GM03348 (cell line): ENCODE measurements at places on chromosomes 5 and 9.

GRCh38 chr5:123220621-123221146 is 131.6 kb downstream of the PRDM6 start:
- DNase-seq = no peak

GRCh38 chr5:88544671-88545070 is 276.0 kb upstream of the TMEM161B start:
- no peak for DNase-seq

DNA sequence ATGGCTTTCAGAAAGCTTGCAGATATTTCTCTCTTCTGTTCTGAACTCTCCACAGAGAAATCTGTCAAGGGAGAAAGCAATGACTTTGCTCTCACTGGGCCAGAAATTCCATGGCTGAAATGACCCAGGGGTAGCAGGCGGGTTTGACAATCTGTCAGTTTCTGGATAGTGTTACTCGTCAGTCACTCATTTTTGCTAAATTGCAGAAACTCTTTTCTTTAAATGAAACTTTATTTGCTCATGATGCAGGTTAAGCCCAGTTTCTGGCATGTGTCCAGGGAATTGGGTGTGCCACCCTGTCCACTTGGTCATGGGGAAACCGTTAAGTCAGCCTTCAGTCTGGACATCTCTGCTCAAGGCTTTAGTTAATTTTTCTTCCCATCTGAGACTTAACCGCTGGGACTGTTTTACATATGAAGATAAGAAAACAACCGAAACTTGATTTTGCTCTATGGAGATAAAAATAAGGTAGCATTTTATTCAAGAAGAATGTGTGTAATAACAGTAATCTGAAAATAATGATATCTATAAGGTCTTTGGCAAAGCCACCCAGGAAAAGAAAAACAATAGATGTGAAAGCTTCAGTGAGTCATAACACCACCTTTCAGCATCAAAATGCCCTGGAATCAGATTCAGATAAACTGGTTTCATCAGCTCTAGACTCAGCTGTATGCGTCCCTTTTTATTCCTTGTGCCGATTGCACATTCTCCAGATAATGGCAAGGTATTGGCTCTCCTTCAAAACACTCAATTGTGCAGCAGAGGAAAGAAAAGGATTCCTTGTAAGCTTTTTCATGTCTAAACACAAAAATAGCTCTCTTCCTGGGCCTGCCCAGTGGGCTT is 308.3 kb downstream of the ZSWIM6 start:
- DNase-seq = no peak

DNA sequence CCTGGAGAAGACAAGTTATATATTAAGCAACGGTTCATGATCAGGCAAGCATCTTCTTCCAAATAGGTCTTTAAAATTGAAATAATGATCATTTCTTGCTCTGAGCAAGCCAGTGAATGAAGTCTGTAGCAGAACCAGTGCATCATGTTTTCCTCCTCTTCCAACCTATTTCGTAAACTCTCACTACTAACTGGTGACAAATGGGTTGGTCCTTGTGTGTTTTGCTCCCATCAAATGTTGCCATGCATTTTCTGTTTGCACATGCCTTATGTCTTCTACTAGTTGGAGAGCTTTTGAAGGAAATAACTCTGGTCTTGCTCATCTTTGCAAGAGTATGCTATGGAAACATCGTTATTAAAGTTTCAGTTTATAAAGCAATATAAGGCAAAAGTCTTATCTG is 37.2 kb upstream of the SPDL1 start:
- no peak for DNase-seq

- DNase-seq = no peak
Observed at GRCh38 chr5:139474890-139475791, 4.3 kb downstream of the SMIM33 start.

DNA sequence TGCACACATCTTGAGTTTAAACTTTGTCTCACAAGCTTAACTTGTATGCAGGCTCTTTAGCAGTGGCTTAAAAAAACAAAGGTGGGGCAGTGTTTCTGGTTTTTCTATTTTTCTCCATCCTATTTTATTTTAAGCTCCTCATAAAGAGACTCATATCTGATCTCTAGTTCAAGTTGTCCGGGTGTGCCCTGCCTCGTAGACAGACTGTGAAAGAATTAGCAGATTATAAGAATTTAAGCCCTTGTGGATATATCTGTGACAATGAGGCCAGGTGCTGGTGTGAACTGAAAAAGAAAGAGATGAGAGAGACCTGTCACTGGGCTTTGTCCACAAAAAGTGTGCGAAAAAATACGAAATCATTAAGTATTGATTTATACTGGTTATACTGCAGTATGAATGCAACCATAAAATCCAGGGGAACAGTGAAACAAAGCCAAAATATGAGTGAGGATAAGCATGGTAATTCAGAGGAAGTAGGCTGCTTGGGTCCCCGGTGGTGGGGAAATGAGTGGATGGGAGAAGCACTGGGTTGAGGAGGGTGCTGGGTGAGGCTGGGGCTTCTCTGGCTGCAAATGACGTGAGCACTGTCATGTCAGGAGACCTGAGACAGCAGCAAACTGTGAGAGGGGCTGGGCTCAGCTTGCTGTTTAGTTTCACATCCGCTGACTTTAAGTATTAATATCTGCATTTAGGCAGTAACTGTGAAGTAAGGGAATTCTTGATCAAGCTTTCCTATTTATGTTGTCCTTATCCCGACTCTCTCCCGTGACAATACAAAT is 179.7 kb upstream of the ANKRD55 start:
- no peak for DNase-seq

DNA sequence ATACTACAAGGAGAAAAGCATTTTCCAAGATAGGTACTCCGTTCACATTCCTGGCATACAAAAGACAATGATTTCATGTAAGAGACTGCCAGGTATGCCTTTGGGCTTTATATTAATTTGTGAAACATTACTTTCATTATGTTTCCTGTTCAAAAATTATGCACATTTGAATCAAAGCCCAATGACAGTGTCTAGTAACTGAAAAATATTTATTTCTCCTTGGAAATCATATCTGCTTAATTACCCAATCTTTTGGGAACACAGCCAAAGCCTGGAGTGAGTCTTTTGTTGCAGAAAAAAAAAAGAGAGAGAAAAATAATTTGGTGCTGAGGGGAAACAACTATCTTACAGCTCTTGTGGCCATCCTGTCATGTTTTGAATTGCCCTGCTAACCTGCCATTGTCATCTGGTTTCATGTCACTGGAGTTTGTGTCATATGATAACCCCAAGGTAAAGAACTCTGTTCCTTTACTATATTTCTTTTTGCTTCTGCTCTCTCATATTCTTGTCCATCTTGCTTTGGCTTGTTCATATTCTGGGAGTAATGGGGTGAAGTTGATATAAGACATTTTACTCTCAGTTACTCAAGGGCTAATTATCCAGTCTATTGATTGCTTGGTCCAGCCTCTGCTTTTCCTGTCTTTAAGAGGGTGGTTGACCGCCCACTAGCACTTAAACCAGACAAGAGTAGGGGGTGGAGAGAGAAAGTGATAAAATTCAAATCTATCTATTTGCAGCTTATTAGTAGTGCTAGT is 238.3 kb upstream of the NUDT12 start:
- DNase-seq = peak; percentile 28

DNA sequence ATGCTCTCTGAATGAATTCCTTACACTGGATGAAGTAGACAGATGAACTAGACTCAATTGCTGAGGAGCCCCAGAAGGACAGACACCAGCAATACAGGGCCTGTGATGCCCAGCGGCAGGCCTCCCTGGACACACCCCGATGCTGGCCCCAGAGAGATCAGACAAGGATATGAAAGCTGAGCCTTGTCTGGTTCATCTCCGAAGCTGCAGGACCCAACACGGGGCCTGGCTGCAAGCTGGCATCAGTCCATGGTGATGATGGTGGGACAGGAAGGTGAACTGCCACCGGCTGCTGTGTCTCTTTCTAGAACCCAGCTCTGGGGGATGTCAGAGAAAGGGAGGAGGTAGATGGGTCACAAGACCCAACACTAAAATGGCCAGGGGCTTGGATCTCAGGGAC is 104.0 kb upstream of the LMX1B start:
- DNase-seq = no peak

- DNase-seq = no peak
Observed at GRCh38 chr9:15961217-15961616, 408.4 kb downstream of the CCDC171 start.

- DNase-seq = no peak
Observed at GRCh38 chr9:116795821-116796220, 108.7 kb downstream of the TRIM32 start.

GRCh38 chr9:95991326-95991725 is 115.8 kb downstream of the ERCC6L2 start:
- DNase-seq = no peak

DNA sequence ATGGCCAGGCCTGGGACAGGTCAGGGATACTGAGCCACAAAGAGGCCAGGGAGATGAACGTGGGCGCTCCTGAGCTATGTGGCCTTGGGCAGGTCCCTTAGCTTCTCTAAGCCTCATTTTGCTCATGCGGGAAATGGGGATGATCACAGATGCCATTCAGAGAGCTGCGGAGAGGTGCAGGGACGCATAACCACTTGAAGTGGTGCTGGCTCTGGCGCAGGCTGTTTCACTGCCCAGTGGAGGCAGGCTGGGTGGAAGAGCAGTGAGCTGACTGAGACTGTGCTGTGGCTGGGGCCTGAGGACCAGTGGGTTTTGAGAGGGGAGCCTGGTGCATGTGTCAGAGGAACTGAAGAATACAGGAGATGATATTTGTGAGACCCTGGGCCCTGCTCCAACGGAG is 18.4 kb downstream of the CXXC5 start:
- DNase-seq = no peak

DNA sequence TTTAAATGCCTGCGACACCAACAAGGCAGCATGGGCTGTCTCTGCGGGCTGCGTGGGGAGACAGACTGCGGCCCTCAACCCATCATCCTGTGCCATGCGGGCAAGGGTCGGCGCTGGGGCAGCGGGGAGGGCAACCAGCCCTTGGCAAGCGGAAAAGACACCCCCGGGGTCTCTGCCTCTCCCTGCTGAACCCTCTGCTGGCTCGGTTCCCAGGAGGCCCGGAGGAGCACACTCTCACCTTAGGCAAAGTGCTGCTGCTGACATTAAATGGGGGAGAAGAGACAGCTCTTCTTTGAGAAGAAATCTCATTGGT is 129.6 kb upstream of the PPP1R26 start:
- DNase-seq = no peak

GRCh38 chr9:33346564-33346963 is 55.8 kb downstream of the AQP7 start:
- DNase-seq = peak; percentile 53

- DNase-seq = no peak
Observed at GRCh38 chr5:59843511-59844213, 49.9 kb downstream of the PDE4D start.

- DNase-seq = no peak
Observed at GRCh38 chr5:169421677-169422076, 120.7 kb upstream of the SLIT3 start.

DNA sequence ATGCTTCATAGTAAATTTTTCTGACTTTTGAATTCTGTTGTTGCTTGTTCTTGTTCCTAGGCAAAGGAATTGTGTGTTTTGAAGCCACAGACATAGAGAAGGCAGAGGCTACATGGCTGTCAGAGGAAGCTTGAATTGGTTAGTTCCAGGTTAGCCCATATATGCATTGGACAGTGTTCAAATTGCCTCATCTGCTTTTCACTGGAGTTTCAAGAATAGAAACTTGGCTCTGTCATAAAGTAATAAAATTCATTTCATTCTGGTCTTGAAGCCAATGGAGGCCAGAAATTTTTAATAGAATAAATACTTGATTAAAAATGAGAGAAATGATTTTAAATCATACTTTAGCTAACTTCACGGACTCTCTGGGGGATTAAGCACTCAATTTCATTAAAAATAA is 178.0 kb downstream of the YIPF5 start:
- DNase-seq = no peak

GRCh38 chr5:133344266-133344665 is 268.1 kb downstream of the FSTL4 start:
- no peak for DNase-seq

DNA sequence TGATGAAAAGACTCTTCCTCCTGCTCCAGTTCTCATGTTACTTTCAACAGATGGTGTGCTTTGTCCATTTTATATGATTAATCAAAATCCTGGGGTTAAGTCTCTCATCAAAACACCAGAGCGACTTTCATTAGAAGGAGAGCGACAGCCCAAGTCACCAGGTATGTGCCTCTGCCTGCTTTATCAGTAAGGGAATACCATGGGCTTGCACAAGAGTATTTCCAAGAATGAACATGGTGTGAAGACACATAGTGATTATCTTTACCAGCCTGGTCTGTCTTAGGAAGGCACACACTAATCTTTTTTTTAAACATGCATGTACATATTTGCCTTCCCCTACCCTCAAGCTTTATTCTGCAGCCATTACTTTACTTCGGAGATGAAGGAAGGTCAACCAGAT is 15.2 kb downstream of the NUP214 start:
- no peak for DNase-seq

GRCh38 chr5:141051521-141051866 is 320 bp downstream of the PCDHB1 start:
- no peak for DNase-seq

GRCh38 chr5:121138495-121138907 is 674.4 kb downstream of the PRR16 start:
- DNase-seq = no peak

GRCh38 chr5:165871291-165871690 is 2365.9 kb downstream of the MAT2B start:
- no peak for DNase-seq

- no peak for DNase-seq
Observed at GRCh38 chr5:123340928-123341327, 82.3 kb downstream of the CEP120 start.

GRCh38 chr5:66406761-66407336 is 189.3 kb upstream of the MAST4 start:
- no peak for DNase-seq

GRCh38 chr5:173795601-173796000 is 92.5 kb upstream of the CPEB4 start:
- DNase-seq = no peak

- DNase-seq = no peak
Observed at GRCh38 chr9:124239249-124240073, 18.3 kb upstream of the NEK6 start.

DNA sequence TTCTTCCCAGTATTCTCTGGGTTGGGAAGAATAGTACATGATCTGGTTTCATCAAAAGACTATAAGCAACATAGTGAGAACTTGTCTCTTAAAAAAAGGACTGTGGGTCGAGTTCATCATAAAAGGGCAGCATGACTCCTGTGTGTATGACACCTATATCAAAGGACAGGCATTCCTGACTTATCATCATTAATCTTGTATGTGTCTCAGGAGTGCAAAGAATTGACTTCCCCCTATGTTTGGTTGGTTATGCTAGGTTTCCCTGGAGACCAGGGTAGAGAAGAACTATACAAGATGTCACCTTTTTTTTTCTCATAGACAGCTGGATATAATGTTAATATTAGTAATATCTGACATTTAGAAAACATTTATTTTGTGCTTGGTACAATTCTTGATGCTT is 173.1 kb upstream of the ANKRD55 start:
- no peak for DNase-seq

GRCh38 chr9:15206903-15207696 is 99.9 kb downstream of the TTC39B start:
- DNase-seq = no peak
